ENCODE measurements at places on chromosomes 1 and 21. TPM values are rescaled to one million over a fixed set of nuclear protein-coding genes. Genes with fewer than 3 reads are reported as not detected.

The GBP6 gene
- total RNA-seq, result 0.68 TPM

The SHISA4 gene
- total RNA-seq, result 7.8 TPM

The PGLYRP3 gene
- total RNA-seq, result not detected

The TNNT2 gene
- 6.4 TPM for total RNA-seq

The VAV3 gene
- 11.3 TPM for total RNA-seq

- H3K27ac ChIP-seq, result no peak overlapping the region
- no peaks in the 10 kb centered on the region for H3K36me3 ChIP-seq
- H3K4me1 ChIP-seq, result no peaks in the 10 kb centered on the region
- H3K4me3 ChIP-seq, result no peak overlapping the region
Measured at GRCh38 chr1:191022856-191023255, 545.2 kb upstream of the BRINP3 start.

- no peak overlapping the region for H3K27ac ChIP-seq
- H3K36me3 ChIP-seq, result no peaks in the 10 kb centered on the region
- H3K4me3 ChIP-seq, result no peak overlapping the region
- DNase-seq, result no peak
- no peaks in the 10 kb centered on the region for H3K27me3 ChIP-seq
- H3K4me1 ChIP-seq, result peaks cover 63% of the 10 kb centered on the region
Measured at GRCh38 chr1:184425449-184426277, 38.8 kb downstream of the C1orf21 start.

DNA sequence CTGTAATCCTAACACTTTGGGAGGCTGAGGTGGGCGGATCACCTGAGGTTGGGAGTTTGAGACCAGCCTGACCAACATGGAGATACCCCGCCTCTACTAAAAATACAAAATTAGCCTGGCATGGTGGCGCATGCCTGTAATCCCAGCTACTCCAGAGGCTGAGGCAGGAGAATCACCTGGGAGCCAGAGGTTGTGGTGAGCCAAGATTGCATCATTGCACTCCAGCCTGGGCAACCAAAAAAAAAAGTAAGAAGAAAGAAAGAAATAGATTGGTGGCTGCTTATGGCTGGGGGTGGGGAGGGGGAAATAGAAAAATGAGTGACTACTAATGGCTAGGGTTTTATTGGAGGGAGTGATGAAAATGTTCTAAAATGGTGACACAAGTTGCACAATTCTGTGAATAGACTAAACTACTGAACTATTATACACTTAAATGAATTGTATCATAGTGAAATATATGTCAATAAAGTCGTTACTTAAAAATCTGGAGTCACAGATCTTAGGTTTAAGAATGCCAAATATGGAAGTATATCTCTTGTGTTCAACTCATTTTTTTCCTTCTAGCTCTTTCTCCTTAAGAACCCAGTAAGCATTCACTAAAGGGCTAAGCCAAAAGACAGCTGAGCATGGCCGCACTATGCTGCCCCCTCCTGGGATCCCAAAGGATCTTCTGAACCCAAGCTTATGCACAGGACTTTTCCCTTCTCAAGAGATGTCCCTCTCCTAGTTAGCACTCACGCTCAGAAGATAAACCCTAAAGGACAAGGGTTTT is 3.2 kb upstream of the NPL start:
- no peak overlapping the region for H3K4me3 ChIP-seq
- no peaks in the 10 kb centered on the region for H3K27me3 ChIP-seq
- peaks cover 26% of the 10 kb centered on the region for H3K4me1 ChIP-seq
- peak overlapping the region; percentile 39 for H3K27ac ChIP-seq

GRCh38 chr1:238589843-238590435 is 699.2 kb upstream of the ZP4 start:
- no peaks in the 10 kb centered on the region for H3K4me1 ChIP-seq
- H3K27me3 ChIP-seq, result no peaks in the 10 kb centered on the region
- no peak for DNase-seq
- H3K36me3 ChIP-seq, result no peaks in the 10 kb centered on the region
- H3K27ac ChIP-seq, result no peak overlapping the region
- H3K4me3 ChIP-seq, result no peak overlapping the region

DNA sequence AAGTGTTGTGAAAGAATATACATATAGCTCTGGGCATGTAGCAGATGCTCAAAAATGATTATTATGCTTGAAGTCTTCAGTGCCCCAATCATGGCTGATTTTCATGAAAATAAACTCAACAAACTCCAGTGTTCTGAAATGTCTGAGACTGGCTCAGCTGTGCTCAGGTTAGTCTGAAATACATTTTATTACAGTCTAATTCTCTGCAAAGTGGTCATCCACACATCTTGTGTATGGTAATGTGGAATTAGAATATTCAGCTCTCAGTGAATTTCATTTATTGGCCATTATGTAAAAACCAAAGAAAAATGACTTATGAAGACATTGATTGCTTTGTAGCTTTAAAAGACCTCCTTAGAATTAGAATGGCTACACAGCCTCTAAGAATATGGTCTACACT is 109.9 kb downstream of the DISC1 start:
- H3K4me3 ChIP-seq, result no peak overlapping the region
- no peak for DNase-seq
- H3K36me3 ChIP-seq, result no peaks in the 10 kb centered on the region
- H3K27ac ChIP-seq, result no peak overlapping the region
- H3K27me3 ChIP-seq, result no peaks in the 10 kb centered on the region
- H3K4me1 ChIP-seq, result no peaks in the 10 kb centered on the region

GRCh38 chr21:41764558-41765419 is 2.1 kb downstream of the RIPK4 start:
- H3K4me1 ChIP-seq, result peaks cover 76% of the 10 kb centered on the region
- H3K27me3 ChIP-seq, result peaks cover 76% of the 10 kb centered on the region
- DNase-seq, result no peak
- no peaks in the 10 kb centered on the region for H3K36me3 ChIP-seq
- peak overlapping the region; percentile 63 for H3K4me3 ChIP-seq
- no peak overlapping the region for H3K27ac ChIP-seq

DNA sequence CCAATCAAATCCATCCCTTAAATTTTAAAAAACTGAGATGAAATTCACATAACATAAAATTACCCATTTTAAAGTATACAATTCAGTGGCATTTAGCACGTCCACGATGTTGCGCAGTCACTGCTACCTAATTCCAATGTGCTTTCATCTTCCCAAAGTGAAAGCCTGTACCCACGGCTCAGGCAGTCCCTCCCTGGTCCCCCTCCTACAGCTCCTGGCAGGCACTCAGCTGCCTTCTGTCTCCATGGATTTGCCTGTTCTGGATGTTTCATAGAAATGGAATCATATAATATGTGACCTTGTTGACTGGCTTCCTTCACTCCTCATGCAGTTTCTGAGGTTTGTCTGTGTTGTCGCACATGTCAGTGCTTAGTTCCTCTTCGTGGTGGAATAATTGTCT is 386.3 kb downstream of the CAMTA1 start:
- no peak overlapping the region for H3K4me3 ChIP-seq
- H3K27ac ChIP-seq, result no peak overlapping the region
- H3K27me3 ChIP-seq, result peaks cover 18% of the 10 kb centered on the region
- H3K36me3 ChIP-seq, result no peaks in the 10 kb centered on the region
- H3K4me1 ChIP-seq, result no peaks in the 10 kb centered on the region

GRCh38 chr1:12511128-12511484 is 106.9 kb downstream of the DHRS3 start:
- DNase-seq, result no peak
- peaks cover 35% of the 10 kb centered on the region for H3K36me3 ChIP-seq
- no peaks in the 10 kb centered on the region for H3K27me3 ChIP-seq
- peak overlapping the region; percentile 62 for H3K27ac ChIP-seq
- H3K4me1 ChIP-seq, result peaks cover 28% of the 10 kb centered on the region

GRCh38 chr1:43753422-43753821 is 46.1 kb downstream of the ST3GAL3 start:
- DNase-seq, result no peak
- no peaks in the 10 kb centered on the region for H3K36me3 ChIP-seq
- H3K27ac ChIP-seq, result no peak overlapping the region
- no peak overlapping the region for H3K4me3 ChIP-seq

DNA sequence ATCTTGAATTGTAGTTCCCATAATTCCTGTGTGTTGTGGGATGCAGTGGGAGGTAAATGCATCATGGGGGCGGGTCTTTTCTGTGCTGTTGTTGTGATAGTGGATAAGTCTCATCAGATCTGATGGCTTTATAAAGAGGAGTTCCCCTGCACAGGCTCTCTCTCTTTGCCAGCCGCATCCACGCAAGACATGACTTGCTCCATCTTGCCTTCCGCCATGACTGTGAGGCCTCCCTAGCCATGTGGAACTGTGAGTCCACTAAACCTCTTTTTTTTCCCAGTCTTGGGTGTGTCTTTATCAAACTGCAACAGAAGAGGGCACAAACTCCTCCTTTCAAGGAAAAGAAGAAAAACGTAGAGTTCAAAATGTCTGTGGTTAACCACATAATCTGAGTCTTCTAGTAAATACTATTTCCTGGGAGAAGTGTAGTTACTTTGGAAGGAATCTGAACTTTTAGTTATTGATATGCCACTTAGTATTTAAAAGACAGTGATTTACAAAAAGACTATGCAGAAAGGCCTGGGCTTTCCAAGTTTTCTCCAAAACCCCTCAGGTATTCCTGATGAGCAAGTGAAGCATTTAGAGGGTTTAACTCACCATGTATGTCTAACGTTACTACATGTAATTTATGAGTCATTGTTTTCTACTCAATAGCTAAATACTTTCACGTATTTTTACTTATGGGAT is 10.0 kb downstream of the ADAMTS1 start:
- H3K4me1 ChIP-seq, result peaks cover 24% of the 10 kb centered on the region
- peaks cover 39% of the 10 kb centered on the region for H3K36me3 ChIP-seq
- no peak overlapping the region for H3K27ac ChIP-seq
- no peaks in the 10 kb centered on the region for H3K27me3 ChIP-seq

DNA sequence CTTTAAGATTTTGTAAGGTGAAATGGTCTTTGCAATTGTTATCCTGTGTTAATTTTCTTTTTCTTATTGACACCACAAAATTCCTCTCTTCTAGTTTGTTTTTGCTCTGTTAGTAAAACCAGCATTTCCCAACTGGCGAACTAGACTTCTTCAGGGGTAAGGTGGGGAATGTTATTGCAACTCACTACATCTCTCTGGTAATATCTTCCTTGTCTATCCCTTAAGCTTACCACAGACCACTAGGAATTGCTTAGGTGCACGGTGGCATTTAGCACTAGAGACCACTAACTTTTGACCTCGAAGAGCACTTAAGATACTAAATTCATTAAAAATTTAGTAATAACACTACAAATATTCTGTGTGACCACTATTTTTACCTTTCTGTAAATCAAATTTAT is 4.2 kb upstream of the COA6 start:
- H3K27ac ChIP-seq, result no peak overlapping the region
- no peaks in the 10 kb centered on the region for H3K27me3 ChIP-seq
- no peak overlapping the region for H3K4me3 ChIP-seq
- no peaks in the 10 kb centered on the region for H3K36me3 ChIP-seq

DNA sequence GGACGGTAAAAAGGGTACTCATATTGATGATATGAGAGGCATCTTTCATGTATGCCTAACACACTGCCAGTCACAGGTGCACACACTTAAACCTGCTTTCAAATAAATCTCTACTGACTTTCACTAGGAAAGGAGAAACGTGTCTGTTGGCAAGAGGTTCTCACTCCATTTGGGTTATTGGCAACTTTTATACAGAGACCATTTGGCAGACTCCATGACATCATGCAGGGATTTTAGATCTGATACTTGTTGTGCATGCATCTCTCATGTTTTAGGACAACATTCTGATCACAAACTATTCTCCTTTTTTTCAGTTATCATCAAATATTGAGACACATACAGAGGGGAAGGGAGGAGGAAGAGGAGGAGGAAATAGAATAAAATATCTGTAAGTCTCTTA is 31.5 kb downstream of the RGS7 start:
- H3K4me3 ChIP-seq, result no peak overlapping the region
- H3K36me3 ChIP-seq, result no peaks in the 10 kb centered on the region
- no peak for DNase-seq
- H3K27me3 ChIP-seq, result no peaks in the 10 kb centered on the region
